ENCODE measurements at places on chromosomes 4 and X.
A peak's percentile ranks its signal among the peaks of the same experiment; 100 is the strongest.

DNA sequence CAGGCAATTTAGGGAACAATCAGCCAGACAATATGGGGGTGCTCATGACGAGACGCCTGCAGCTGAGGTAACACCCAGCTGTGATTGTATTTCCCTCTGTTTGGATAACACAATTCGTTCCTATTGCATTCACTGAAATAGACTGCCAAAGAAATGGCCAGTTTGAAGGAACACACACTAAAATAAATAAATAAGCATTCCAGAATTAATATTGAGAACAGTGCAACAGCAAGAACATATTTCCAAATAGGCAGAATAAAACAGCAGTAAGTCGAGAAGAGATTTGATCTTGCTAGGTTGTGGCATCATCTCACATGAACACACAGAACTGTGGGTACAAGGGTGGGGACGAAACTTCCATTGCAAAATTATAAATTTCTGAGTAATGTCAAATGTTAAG lies 133.5 kb upstream of the FAM47B start:
- DNase-seq, result no peak

DNA sequence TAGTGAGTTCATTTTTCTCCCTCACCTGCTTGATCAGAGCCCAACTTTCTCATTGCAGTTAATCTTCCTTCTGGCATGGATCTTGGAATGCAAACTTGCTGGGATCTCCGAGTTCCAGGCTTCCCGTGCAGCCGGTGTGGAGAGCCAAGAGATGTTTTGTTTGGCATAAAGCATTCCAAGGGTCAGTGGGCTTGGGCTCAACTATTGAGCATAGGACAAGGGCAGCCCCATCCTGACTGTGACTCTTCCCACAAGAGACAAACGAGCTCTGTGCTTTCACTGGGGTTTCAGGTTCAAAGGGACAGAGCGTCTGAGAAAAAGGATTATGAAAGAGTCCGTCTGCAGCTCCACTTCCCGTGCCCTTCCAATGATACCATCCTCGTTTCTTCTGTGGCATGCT lies 10.5 kb downstream of the TLR7 start:
- DNase-seq, result no peak

DNA sequence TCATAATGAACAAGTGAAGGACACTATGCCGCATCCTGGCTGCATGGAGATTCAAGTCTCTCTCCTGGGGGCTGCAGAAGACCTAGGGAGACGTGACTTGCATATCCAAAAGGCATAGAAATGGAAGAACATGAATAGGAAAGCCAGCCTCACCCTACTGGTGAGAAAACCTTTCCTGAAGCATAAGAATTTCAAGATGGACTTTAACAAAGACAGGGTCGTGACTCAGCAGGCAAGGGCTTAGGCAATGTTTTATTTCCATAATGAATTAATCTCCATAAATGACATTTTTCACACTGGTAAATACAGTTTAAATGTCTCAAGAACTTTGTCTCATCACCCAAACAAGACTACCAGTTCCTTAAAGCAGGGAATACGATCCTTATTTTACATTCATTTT lies 78.9 kb downstream of the RFC1 start:
- DNase-seq, result no peak

- DNase-seq, result peak; percentile 27
Measured at GRCh38 chrX:26788402-26788998, 572.5 kb downstream of the MAGEB5 start.

- no peak for DNase-seq
Measured at GRCh38 chr4:82710197-82710929, 88.2 kb downstream of the SCD5 start.

DNA sequence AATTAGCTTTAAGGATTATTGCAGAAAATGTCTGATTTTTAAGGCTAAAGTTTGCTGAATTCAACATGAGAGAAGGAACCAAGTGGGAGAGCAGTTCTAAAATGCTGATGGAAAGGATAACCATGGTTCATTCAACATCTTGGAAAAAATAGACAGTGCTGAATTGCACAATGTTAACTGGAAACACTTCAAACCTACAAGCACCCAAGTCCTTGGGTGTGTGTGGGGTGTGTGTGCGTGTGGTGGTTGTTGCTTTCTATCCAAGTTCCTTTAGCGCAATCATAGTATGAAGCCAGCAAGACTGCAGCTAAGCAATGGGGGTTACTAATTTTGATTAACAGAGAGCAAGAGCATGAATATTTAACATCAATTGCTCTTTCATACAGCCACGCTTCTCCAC lies 29.3 kb upstream of the SCOC start:
- no peak for DNase-seq

- DNase-seq, result peak; percentile 27
Measured at GRCh38 chr4:99572527-99573240, 1.9 kb upstream of the MTTP start.

GRCh38 chr4:122163301-122163700 lies 11.2 kb downstream of the BLTP1 start:
- no peak for DNase-seq
